ENCODE measurements at places on chromosomes 5 and 9.

- no peak for DNase-seq
These were observed 10.7 kb downstream of the RMND5B start for GRCh38 chr5:178141550-178141949.

DNA sequence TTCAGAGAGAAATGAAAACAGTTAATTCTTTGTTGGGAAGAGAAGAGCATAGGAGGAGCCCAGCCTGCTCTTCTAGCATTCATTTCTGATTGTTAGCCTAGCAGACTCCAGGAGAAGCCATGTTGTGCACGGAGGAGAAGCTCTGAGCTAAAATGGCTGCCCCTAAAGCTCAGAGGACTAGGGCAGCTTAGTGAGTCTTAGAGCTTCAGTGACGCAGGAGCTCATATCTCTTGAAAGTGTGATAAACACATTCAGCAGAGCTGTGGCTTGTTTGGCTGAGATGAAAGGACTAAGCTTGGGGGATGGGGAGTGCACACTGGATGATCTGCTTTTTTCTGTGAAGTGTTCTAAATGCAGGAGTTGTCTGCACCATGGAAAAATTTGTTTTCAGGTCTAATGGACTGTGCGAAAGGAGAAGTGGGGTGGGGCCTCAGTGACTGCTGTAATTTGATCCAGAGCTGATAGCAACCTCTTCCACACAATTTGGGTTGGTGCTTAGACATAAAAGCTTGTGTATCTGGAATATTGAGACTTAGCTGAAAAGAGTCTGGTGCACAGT is 58.5 kb downstream of the ZNF462 start:
- no peak for DNase-seq

GRCh38 chr5:153974813-153975163 is 63.9 kb downstream of the FAM114A2 start:
- DNase-seq: no peak

DNA sequence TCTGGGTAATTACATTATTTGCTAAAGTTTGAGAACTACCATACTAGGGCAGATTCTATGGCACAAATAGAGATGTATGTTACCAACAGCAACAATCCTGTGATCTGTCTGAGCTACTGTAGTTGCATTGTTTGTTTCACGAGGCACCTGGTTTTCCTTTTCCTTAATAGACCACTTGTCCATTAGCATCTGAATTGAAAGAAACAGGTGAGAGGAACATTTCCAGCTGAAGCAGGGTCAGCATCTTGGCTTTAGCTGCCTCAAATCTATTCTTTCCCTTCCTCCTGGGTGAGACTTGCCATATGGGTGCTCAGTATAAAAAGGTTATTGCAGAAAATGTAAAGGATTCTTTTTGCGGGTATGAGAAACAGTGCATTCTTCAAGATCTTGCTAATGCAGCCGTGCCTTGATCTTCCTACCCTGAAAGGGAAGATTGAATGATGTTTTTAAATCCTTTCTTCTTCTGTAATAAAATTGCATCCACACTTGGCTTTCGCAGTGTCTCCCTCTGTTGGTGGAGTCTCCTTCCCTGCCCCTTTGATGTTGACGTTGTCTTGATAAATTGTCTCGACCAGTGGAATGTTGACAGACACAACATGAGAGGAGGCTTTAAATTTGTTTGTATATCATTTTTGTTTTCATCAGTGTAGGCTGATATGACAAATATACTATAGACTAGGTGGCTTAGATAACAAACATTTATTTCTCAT is 118.0 kb upstream of the BRINP1 start:
- no peak for DNase-seq

DNA sequence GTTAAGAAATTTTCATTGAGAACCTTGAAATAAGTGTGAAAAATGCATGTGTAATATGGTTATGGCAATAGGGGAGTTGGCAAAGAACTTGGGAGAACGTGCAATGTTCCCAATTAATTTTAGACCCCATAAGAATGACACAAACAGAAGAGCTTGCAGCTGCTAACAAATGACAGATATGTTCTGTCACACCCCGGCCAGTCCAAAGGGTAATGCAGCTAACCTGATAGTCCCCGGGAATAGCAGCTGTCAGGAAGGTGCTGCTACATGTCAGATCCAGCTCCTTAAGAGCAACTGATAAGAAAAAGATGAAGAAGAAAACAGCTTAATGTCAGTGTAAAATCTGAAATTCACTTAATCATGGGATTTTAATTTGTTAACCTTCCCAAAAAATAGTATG is 30.4 kb downstream of the SEMA5A start:
- DNase-seq: no peak

DNA sequence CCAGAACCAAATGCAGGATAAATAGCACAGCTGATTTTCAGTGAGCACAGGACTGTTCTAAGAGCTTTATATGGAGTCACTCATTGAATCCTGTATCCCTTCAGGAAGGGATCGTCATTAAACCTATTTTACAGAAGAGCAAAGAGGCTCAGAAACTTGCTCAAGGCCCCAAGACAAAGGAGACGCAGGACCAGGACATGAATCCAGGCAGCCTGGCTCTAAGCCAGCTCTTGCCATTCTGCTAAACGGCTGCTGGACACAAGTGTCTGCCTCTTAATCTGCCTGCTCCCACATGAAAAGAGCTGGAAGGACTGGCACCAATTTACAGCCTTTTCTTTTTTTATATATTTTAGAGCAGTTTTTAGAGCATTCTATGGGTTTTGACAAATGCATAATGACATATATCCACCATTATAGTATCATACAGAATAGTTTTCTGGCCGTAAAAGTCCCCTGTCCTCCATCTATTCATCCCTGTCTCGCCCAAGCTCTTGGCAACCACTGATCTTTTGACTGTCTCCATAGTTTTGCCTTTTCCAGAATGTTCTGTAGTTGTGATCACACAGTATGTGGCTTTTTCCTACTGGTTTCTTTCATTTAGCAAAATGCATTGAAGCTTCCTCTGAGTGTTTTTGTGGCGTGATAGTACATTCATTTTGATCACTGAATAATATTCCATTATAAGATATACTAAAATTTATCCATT is 37.5 kb downstream of the RETREG1 start:
- DNase-seq: no peak

GRCh38 chr5:180253036-180253824 is 38.7 kb downstream of the MAPK9 start:
- DNase-seq: no peak

GRCh38 chr5:164763206-164763605 is 1257.8 kb downstream of the MAT2B start:
- no peak for DNase-seq

DNA sequence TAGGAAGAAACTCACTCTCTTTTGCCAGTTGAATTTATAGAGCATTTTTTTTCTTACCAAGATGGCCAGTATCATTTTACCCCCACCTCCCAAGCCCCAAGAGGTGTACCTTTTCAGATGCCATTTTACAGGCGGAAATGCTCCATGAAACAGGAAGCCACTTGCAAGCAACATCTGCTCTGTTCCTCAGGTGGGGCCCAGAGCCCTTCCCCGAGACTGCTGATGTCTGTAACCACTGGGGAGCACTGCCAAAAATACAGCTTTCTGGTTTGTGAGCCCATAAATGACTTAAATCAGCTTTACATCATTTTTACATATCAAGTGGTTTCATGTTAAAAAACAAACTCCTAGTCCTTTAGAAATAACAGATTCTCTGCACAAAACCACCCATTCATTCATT is 42.9 kb upstream of the GARNL3 start:
- DNase-seq: no peak

DNA sequence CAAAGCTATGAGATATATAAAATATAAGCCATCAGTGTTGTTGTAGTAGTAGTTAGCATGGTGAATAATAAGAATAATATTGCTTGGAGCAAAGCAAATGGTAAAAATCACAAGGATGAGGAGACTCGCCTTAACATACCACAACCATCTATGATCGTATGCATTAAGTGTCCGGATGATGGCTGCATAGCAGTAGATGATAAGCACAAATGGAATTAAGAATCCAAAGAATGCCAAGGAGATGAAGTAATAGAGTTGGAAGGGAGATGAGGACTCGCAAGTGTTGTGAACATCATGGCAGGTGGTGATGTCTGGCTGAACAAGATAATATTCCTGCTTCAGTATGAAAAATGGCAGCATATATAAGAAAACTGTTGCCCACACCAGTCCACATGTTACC is 5.5 kb downstream of the F2RL2 start:
- no peak for DNase-seq
